ENCODE measurements at places on chromosomes 2 and 18.

- DNase-seq = no peak
Measured at GRCh38 chr2:109601783-109602182, 12.0 kb downstream of the SEPTIN10 start.

- DNase-seq = peak; percentile 22
Measured at GRCh38 chr2:225282858-225283710, 116.4 kb upstream of the NYAP2 start.

DNA sequence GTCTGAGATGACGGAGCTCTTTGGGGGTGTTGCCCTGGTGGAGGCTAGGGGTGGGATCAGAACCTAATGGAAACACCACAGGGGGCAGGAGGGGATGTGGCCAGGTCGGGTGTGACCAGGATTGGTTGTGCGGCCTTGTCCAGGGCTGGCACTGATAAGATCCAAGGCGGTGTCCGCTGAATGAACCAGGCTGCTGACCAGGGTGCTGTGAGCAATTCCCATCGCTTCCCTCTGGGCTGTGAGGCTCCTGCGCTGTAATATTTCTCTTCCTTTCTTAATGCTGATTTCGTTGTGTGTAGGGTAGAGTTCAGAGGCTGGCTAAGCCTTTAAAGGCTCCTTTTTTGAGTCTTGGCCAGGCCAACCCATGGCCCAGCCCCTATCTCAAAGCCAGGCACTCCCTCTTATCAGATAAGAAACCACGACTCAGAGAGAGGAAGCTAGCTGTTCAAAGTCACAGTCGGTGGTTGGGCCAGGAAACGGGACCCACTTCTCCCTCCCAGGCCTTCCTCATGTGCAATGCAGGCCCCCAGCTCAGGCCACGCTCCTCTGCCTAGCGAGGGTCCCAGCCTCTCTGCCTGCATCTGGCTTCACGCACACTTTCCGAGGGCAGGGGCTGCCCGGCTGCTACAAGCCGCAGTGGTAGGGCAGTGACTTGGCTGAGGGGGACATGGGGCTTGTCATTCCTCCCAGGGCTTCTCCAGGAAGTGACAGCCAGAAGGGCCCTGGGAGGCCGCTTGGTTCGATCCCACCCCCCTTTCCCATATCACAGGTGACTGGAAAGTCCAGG, 26.0 kb upstream of the FOSL2 start:
- DNase-seq = no peak

DNA sequence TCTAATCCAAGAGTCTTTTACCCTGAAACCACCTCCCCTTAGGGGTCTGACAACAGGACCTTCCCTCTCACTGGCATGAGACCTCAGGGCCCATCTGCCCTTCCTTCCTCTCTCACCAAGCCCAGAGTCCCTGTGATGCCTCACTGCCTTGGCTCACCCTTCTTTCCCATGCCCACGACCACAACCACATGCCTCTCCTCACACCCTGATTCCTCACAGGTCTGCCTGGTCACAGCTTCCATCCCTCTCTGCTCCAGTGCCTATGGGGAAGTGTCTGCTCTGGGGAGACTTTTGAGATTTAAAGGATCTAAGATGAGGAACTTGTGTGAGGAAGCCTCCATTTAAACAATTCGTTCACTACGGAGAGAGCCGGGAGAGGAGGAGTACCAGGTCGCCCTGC, 98.9 kb upstream of the SH3BP4 start:
- DNase-seq = no peak

DNA sequence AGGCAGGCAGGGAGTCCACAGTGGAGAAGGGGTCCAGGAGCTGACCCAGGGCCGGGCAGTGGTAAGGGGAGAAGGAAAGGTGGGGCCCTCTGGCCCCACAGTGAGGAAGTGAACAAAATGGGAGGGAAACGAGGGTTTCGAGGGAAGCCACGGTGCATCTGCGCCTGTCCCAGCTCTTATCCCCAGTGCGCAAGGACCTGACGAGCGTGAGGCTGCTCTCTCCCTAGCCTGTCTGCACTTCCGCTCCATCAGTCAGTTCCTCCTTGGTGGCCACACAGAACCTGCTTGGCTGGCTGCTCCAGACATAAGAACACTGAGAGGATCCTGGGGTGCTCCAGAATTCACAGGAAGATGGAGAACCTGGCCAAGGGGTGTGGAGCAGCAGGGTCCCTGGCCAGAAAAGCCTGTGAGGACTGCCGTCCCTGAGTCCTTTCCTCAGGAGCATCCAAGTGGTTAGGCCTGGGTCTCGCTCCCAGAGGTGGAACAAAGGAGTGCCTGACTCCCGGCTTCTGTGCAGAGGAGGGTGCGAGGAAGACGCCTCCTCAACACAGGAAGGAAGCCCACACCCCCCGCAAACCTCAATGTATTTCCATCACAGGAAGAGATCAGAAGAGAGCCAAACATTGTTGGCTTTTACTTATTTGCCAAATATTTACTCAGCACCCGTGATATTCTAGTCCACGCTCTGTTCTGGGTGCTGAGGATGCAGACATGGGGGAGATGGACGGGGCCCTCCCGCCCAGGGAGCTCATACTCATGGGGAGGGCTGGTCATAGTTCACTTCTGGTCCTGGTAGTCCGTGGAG, 43.7 kb upstream of the SEMA4C start:
- DNase-seq = peak; percentile 72

GRCh38 chr2:126880324-126880723, 18.4 kb upstream of the TEX51 start:
- no peak for DNase-seq

- no peak for DNase-seq
Measured at GRCh38 chr2:123738643-123739042, 286.4 kb upstream of the CNTNAP5 start.

DNA sequence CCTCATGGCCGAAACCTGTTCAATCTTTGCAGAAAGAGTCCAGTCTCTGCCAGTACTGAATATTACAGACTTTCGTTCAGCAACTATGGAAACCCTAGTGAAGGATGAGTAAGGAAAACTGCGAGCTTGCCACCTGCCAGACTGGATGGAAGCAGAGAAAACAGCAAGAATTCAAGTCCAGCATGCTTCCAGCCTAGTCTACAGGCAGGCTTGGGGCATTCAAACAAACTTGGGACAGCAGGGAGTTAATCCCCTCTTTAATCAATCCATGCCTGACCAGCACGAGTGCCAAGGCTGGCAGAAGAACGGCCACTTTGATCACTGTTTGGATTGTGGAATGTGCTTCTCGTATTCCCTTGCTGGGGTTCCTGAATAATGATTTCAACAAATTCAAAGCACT, 145.2 kb downstream of the EPHA4 start:
- no peak for DNase-seq
